HFF-Myc (cell line): ENCODE measurements at places on chromosomes 6 and 20.

DNA sequence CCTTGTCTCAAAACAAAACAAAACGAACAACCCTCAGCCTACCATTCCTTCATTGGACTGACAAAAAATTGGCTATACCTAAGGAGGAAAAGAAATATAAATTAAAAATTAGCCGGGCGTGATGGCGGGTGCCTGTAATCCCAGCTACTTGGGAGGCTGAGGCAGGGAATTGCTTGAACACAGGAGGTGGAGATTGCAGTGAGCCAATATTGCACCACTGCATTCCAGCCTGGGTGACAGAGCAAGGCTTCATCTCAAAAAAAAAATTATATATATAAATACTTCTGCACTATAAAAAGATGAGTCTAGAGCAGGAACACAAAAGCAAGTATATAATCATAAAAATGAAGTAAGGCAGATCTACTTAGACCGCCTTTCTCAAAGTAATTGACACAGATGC is 109.8 kb downstream of the CRYBG1 start:
- DNase-seq = no peak

DNA sequence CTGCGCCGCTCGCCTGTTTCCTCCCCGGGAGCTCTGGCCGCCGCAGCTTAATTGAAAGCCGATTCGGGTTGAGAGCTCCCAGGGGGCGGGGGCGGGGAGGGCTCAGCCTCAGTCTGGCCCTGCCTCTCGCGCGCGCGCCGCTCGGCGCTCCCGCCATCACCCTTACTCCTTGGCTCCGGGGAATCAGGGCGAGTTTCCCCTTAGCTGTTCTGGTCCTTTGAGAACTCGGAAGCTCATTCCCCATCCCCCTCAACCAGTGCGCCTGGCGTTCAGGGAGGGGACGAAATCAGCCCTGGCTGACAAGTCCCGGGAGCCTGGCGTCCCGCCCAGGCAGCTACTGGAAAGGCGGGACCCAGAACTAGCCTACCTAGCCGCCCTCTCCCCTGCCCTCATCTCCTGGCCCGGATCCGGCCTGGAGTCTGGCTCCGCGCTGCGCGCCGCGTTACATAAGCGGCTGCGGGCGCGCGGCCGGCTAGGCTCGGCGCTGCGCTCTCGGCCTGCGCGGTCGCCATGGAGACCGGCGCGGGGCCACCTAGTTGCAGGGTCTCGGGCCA is 2.8 kb downstream of the SLC12A5 start:
- DNase-seq = no peak

- no peak for DNase-seq
Observed at GRCh38 chr6:92893741-92894140, 525.6 kb downstream of the EPHA7 start.

GRCh38 chr6:14316651-14317386 is 199.2 kb downstream of the CD83 start:
- no peak for DNase-seq

- no peak for DNase-seq
Observed at GRCh38 chr6:84415517-84415916, 188.1 kb upstream of the CEP162 start.

DNA sequence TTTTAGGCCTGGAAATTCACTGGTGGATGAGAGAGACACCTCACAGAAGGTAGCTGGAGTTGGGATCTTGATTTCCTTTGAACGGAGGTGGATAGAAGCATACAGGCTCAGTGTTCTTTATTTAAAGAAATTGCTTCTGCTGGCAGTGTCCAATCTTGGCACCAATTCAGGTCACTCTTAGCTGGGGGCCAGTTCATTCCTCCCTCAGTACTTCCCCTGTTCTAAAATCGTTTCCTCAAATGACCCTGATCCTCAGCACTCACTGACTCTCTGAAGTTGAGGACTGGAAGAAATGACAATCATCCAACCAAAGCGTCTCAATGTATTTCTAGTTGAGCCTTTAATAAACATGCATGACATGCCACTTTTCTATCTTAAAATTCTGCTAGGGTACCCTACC is 472.5 kb upstream of the BTBD3 start:
- DNase-seq = no peak

GRCh38 chr6:125827788-125828320 is 37.1 kb downstream of the NCOA7 start:
- DNase-seq = no peak

GRCh38 chr6:7725412-7725811 is 487 bp upstream of the BMP6 start:
- no peak for DNase-seq

DNA sequence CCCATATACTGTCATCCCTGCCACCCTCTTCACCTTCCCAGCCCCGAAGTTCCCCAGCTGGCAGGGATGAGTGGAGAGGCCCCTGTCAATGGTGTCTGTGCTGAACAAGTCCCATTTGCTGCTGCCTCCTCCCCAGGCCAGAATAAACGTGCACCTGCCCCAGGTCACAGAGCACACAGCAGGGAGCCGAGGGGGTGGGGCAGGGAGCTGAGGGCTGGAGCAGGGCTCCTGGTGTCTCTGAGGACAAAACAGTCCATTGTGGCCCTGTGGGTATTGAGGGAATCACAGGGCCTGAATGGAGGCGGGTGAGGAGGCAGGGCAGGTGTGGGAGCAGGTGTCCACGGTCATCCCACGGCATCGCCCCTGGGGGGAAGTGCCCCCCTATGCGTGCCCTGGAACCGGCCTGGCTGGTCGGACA is 55.8 kb downstream of the SNAI1 start:
- no peak for DNase-seq

GRCh38 chr20:56839786-56840185 is 210.7 kb downstream of the TFAP2C start:
- DNase-seq = no peak

GRCh38 chr6:133512410-133513016 is 271.4 kb downstream of the EYA4 start:
- DNase-seq = peak; percentile 24

GRCh38 chr20:37505263-37506151 is 15.5 kb upstream of the NNAT start:
- no peak for DNase-seq

DNA sequence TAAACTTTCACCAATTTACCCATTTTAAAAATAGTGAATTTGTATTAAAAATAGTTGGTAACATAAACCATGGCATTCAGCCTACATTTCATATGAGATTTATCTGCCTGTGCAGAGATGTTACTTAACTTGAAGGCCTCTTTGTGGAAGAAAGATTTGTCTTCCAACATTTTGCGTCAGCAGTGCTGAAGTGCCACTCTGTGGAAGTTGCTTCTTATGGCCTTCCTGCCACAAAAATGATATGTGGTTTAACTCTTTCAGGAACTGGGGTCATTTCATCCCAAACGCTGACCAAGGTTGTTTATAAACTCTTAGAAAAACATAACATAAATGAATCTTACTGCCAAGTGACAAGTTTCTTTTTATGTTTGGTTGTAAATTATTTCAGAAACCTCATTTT is 246.8 kb downstream of the ARID1B start:
- DNase-seq = no peak

GRCh38 chr6:112691289-112691688 is 344.2 kb downstream of the RFPL4B start:
- DNase-seq = no peak
